C1 segment of cervical spinal cord (tissue), 14 donors: ENCODE measurements at places on chromosomes 7 and 10.

GRCh38 chr10:133279326-133280226 is 2.9 kb upstream of the ADAM8 start:
- no peak for DNase-seq

DNA sequence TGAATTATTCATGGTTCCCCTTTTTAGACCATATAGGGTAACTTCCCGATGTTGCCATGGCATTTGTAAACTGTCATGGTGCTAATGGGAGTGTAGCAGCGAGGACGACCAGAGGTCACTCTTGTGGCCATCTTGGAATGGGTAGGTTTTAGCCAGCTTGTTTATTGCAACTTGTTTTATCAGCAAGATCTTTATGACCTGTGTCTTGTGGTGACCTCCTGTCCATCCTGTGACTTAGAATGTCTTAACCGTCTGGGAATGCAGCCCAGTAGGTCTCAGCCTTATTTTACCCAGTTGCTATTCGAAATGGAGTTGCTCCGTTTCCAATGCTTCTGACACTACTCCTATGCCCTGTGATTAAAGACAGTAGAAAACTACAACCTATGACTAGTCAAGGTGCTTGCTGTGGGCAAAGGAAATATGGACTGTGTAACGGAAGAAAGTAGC is 18.8 kb upstream of the PAXIP1 start:
- no peak for DNase-seq

- DNase-seq = no peak
Measured at GRCh38 chr7:39948375-39948955, 1.6 kb upstream of the CDK13 start.

DNA sequence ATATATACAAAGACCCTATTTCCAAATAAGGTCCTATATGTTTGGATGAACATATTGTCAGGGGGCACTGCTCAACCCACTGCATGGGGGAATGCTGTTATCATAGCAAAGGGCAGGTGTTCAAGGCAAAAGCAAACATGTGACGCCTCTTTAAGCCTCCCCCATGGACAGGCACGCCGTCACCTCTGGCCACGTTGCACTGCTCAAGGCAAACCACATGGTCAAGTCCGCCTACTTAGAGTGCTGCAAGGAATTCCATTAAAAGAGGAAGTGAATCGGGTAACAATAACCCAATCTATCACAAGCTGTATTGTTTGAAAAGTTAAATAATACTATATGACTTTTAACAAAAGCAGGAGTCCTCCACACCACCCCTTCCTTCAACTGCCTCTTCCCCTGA is 8.8 kb upstream of the CALD1 start:
- DNase-seq = no peak

GRCh38 chr7:138029941-138030340 is 28.1 kb upstream of the CREB3L2 start:
- DNase-seq = no peak
